ENCODE measurements at places on chromosomes 1 and 21.

DNA sequence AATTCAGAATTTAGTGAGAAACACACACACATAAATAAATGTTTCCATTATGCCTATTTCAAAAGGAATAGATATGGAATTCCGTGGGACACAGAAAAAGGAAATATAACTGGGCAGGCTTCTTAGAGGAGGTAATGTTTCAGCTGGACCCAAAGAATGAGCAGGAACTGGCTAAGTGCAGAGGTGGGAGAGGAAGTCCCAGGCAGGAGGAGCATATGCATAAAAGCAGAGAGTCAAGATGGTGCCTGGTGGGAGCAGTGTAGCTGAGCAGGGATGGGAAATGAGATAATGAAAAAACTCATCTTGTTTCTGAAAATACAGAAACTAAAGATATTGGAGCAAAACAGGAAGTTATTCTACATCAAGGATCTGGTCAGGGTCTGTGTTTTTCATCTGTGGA, 115.2 kb upstream of the MAGI3 start:
- no peak for DNase-seq

GRCh38 chr1:46181343-46182260, 5.3 kb upstream of the P3R3URF start:
- peak; percentile 80 for DNase-seq

- DNase-seq = no peak
These were observed 649.7 kb upstream of the NEGR1 start for GRCh38 chr1:72932025-72932424.

GRCh38 chr1:40072142-40072541, 24.9 kb downstream of the PPT1 start:
- DNase-seq = no peak

GRCh38 chr1:87236585-87236984, 92.1 kb upstream of the LMO4 start:
- DNase-seq = peak; percentile 18

- DNase-seq = no peak
These were observed 53.1 kb upstream of the CACNA1E start for GRCh38 chr1:181430015-181430885.

- peak; percentile 1 for DNase-seq
These were observed 39.4 kb upstream of the VTCN1 start for GRCh38 chr1:117250061-117250606.

- no peak for DNase-seq
These were observed 749 bp downstream of the EXOSC10 start for GRCh38 chr1:11098931-11099309.

GRCh38 chr1:212819726-212820125, 27.7 kb downstream of the SPATA45 start:
- DNase-seq = no peak

DNA sequence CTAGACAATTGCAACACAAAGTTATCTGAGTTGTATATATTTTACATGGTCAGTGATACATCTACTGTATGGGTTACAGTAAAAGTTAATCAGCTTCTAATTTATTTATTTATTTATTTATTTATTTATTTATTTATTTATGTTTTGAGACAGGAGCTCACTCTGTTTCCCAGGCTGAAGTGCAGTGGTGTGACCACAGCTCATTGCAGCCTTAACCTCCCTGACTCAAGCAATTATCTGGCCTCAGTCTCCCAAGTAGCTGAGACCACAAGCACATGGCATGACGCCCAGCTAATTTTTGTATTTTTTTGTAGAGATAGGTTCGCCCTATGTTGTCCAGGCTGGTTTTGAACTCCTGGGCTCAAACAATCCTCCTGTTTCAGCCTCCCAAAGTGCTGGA, 241.6 kb downstream of the PTPRC start:
- peak; percentile 82 for DNase-seq

- no peak for DNase-seq
These were observed 124.1 kb upstream of the PAPPA2 start for GRCh38 chr1:176338877-176339276.

GRCh38 chr1:173430677-173431303, 46.3 kb upstream of the PRDX6 start:
- no peak for DNase-seq

DNA sequence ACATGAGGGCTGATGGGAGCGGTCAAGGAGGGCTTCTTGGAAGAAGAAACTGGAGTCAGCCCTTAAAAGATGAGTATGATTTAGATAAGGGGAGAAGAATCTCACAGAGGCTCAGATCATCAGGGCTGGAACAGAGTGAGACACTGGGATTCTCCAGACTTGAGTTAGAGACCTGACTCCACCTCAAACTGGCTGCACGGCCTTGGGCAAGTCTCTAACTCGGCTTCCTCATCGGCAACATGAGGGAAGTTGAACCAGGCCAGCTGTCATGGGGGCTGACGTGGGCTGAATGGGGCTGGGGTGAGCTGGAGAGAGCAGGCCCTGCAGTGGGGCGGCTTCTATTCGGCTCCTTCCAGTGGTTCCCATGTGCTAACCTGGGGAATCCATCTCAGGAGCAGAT, 2.5 kb downstream of the C1QC start:
- DNase-seq = no peak

DNA sequence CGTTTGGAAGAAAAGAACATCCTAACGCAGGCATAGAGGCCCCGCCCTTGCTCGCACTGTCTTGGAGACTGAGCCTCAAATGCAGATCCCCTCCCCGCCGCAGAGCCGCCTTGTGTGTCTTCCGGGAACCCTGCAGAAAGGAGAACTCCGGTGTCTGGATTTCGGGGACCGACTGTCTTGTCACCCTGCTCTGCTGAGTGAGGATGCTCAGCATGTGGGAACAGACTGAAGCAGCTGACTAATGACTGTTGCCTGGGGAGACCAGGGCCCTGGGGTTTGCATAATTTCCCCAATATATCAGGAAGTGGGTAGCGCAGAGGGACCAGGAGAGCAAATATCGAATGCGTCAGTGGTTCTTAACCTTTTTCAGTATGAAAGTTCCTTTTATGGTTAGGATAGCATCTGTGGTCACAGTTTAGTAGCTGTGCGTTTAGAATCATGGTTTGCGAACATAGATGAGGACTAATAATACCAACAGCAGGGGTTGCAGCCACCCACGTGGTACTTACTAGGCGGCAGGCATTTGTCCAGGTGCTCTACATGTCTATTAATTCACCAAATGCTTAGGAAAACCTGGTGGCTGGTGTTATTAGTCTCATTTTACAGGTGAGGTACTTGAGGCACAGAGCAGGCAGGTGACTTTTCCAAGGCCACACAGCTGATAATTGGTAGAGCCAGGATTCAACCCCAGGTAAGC, 14.3 kb downstream of the GPR137B start:
- no peak for DNase-seq

DNA sequence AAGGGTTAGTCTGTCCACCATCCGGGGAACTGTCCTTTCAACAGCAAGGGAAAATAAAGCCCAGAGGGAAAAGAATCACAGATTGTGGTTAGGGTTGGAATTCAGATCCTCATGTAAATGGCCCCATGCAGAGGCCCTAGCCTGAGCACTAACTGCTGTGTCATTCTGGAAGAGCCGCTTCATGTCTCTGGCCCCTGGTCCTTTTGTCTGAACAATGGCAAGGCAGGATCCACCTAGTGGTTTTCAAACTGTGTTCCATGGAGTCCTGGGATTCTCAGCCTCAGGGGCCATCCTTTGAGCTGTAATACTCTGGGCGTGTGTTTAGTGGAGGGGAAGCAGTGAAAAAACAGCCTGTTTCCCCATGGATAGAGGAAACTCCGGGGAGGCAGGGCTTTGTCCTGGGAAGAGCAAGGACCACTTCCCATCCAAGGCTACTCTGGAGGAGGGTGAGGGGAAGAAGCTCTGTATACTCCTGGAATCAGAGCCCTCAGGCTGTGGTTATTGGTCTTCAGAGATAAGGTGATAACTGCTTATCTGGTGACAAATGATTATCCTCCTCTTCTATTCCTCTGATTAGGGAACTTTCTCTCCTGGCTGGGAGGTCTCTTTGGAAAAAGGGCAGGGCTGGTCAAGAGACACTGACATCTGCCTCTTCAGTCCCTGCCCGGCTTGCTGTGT, 19.2 kb downstream of the PAX7 start:
- peak; percentile 48 for DNase-seq

- DNase-seq = no peak
These were observed 61.0 kb upstream of the FAM20B start for GRCh38 chr1:178964469-178965330.

- DNase-seq = no peak
These were observed 150.6 kb downstream of the NOS1AP start for GRCh38 chr1:162220009-162220539.

DNA sequence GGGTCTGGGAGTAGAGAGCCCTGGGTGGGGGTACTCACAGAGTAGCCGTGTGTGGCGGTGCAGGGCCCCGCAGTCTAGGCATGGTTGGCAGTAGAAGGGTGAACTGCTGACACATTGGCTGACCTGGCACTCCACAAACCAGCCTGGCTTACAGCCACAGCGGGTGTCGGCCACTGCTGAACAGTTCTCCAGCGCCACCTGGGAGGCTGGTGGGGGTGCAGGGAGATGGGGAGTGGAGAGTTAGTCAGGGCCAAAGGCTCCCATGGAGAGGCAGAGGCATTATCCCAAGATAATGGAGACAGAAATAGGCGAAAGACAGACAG, 1.5 kb downstream of the TNFRSF25 start:
- DNase-seq = no peak

DNA sequence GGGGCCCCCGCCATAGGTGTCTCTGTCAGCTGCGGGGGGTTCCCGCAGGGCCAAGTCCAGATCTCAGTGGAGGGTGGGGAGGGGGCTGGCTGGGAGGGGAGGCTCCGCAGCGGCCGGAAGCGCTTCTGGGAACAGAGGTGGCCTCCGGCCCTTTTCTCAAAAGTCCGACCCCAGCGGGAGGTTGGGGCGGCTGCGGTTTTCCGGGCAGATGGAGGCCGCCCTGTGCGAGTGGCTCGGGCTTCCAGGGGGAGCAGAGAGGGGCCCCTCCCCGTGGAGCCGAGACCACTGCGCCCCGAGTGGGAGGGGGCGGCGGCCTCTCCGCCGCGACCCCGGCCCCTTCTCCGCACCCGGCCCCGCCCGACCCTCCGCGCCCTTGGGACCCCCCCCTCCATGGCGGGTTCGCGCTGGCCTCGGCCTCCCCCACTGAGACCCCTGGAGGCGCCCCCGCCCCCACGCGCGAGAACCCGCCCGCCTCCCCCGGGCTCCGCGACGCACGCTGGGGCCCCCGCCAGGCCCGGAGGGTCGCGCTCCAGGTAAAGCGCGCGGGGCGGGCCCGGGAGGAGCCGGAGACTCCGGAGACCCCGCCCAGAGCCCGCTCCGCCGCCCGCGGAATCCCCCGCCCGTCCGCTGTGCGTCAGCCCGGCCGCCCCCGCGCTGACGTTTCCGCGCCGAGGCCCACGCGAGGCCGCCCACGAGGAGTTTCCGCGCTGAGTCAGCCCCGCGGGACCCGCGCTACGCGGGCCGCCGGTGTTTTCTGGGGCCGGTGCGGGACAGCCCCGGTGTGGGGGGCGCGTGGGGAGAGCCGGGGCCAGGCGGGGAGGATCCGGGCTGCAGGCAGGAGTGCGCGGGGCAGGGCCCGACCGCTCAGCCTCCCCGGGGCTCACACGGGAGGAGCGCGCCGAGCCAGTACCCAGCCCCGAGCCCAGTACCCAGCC, 5.2 kb downstream of the TNFRSF18 start:
- DNase-seq = peak; percentile 38

- DNase-seq = peak; percentile 23
These were observed 112.3 kb downstream of the HLX start for GRCh38 chr1:220991506-220991905.

- no peak for DNase-seq
These were observed 28.7 kb downstream of the IFI44 start for GRCh38 chr1:78678324-78678723.

GRCh38 chr1:199490769-199491527, 536.6 kb upstream of the NR5A2 start:
- peak; percentile 40 for DNase-seq

All from EH (cell line).